ENCODE measurements at places on chromosomes 7 and 10.

DNA sequence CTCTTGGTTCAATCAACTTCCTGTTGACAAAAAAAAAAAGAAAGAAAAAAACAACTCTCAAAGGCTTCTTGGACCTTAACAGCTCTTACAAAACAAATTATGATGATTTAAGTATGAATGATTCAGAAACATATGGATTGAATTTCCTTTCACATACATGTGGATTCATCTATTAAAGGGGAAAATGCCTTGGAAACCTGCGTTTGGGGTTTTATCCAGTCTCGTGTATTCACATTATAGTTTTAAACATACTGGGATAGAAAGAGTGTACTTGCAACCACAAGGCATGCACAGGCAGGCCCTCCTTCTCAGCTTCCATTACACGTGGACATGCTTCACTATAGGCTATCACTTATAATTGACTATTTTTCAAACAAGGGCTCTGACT lies 286.7 kb downstream of the INHBA start:
- DNase-seq = no peak

GRCh38 chr10:70786799-70787415 lies 1.7 kb upstream of the TBATA start:
- no peak for DNase-seq

GRCh38 chr7:45601094-45601493 lies 26.9 kb downstream of the ADCY1 start:
- DNase-seq = no peak

DNA sequence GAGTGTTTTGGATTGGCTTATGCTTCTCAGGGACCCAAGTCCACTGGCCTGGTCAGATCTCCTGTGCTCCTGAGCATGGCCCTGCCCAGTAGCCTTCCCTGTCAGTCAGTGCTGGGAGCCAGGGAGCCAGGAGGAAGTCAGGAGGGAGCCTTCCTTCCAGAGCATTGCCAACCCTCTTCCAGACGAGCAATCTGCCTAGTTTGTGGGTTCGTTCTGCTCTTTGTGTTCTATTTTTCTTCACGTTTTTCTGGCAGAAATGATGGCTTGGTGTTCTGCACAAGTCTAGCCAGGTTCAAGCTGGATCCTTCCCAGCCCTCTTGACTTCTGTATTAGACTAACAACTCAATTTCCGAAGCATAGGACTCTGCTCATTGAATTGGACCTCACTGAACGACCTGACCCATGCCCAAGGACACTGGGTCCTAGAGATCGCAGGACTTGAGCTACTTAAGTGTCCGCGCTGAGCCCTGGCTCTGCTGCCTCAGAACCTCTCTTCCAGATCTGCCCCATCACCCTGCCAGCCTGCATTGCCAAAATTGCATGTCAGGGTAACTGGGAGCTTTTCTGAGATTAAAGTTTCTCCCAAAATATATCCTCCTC lies 76.2 kb upstream of the MPP7 start:
- no peak for DNase-seq

- no peak for DNase-seq
These were observed 342.5 kb downstream of the PTPRN2 start for GRCh38 chr7:158244873-158245723.

- DNase-seq = no peak
These were observed 194.7 kb upstream of the BMPER start for GRCh38 chr7:33710608-33711007.

- DNase-seq = no peak
These were observed 38.9 kb upstream of the AMPH start for GRCh38 chr7:38669965-38670520.

GRCh38 chr10:64867501-64867962 lies 1346.3 kb downstream of the REEP3 start:
- DNase-seq = no peak

DNA sequence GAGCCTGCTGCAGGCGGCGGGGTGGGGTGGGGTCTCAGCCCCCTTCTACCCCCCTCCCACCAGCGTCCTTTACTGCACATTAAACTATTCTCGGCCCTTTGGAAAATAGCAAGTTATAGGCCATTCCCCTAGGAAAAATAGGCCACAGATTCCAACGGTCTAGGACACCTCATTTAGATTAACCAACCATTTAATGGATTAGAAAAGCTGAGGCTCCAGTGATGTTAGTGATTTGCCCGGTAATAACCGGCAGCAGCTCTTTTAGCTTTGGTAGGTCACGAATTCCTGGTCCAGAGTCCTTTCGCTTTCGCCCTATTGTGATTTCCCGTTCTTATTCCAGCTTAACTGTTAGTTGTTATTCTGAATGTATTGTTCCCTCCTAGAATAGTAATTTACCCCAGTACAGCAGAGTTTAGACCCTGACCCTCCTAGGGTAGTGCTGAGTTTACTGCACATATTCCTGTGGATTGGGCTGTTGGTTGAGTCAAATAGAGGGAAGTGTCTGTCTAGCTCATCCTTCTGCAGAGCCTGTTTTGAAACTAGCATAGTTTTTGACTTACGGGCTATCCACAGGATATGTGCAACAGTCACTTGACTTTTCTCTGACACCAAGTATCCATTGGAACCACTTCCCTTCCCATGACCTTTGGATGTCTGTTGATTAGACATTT lies 754 bp downstream of the GSTO1 start:
- DNase-seq = no peak

GRCh38 chr7:1043552-1044188 lies 676 bp upstream of the GPR146 start:
- no peak for DNase-seq

DNA sequence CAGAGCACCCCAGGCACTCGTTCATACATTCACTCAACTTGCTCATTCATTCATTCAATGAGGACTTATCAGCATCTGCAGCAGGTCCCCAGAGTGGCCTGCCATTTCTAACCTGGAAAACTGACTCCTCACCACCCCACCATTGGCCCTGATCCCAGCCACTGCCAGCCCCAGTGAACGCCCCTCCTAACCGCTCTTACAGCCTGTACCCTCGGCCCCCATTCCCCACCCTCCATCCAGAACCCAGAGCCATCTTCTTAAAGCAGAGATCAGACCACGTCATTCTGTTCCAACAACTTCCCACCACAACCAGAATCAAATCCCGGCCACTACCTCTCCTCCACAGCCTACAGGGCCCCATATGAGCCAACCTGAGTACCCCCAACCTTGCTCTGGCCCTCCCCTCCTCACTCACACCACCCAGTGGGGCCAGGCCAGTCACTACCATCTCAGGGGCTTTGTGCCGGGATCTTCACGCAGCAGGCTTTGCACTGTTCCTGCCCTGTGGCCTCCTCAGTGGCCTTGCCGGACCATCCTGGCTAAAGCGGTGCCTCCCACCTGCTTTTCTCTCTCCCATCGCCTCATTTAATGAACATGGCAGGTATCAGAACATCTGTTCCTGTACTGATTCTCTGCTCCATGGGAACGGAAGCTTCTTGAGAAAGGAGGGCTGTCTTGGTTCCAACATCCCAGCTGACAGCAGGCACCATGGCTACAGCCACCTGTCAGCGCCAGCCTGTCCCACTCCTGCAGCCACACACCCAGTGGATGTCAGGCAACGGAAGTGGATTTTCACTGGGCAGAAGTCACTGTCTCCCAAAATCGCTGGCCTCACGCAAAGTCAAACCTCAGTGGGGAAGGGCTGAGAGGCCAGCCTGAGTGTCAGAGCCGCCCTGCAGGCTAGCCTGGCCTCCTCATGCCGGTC lies 45.4 kb downstream of the FAM53B start:
- DNase-seq = no peak

- peak; percentile 33 for DNase-seq
These were observed 21.5 kb downstream of the POLL start for GRCh38 chr10:101566333-101567164.

Measured in occipital lobe (tissue), 3 donors.